Stimulated activated effector memory CD8-positive, alpha-beta T cell treated with anti-CD3 and anti-CD28 coated beads, Interleukin-12 subunit alpha, Interleukin-12 subunit beta, amount 100 ng/mL, for 72 hours (primary cell): ENCODE measurements at places on chromosomes 7 and 10.

- no peak for DNase-seq
These were observed 51.7 kb upstream of the NCF1 start for GRCh38 chr7:74722153-74722552.

- DNase-seq, result no peak
These were observed 93.3 kb upstream of the GDF10 start for GRCh38 chr10:47206449-47207280.

GRCh38 chr10:42827201-42827600, 44.6 kb downstream of the BMS1 start:
- DNase-seq, result no peak

GRCh38 chr10:10796061-10796773, 221.5 kb upstream of the CELF2 start:
- no peak for DNase-seq

DNA sequence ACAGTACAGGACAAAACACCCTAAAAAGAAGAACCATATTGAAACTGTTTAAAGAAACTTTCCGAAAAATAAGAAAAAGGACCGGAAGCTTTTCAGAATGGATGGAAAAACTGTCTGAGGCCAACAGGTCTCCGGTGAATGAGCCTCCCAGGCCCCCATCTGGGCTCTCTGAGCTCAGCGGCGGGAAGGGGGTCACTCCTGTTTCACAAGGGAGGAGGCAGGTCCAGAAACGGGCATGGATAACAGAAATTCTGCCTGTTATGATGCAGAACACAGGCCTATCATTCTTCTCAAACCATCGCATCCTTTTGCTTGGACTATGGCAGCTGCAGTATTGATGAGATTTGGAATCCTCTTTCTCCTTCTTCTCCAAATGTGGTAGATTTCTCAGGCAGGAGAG, 58.9 kb upstream of the SHH start:
- no peak for DNase-seq

DNA sequence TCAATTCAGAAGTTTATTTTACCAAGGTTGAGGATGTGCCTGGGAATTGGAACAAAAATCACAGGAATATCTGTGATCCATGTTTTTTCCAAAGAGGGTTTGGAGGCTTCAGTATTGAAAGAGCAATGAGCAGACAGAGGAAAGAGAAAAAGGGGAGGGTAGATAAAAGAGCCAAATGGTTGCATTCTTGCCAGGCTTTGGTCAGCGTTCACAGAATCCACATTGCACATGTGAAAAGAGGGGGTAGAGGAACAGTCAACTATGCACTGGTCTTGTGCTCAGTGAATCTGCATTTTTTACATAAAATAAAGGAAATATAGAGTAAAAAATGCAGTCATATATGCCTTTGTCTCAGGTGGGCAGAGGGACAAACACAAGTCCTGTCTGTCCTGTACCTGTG, 20.6 kb upstream of the ERCC6 start:
- DNase-seq, result no peak

DNA sequence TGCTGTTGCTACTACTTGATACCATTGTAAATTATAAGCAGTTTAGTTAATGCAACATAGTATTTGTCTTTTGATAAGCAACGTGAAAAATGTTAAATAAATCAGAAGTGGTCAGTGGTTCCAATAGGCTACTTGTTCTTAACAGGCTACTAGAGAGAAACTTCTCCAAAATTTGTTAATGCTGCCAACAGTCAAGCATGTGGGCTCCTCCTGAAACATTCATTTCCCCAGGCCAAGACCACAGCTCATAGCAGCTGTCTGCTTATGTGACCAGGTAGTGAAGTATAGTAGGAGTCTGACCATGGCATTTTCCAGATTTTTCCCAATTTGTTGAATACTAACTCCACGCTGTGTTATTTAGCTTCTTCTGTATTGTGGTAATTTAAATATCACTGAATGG, 81.0 kb downstream of the CYP51A1 start:
- no peak for DNase-seq

DNA sequence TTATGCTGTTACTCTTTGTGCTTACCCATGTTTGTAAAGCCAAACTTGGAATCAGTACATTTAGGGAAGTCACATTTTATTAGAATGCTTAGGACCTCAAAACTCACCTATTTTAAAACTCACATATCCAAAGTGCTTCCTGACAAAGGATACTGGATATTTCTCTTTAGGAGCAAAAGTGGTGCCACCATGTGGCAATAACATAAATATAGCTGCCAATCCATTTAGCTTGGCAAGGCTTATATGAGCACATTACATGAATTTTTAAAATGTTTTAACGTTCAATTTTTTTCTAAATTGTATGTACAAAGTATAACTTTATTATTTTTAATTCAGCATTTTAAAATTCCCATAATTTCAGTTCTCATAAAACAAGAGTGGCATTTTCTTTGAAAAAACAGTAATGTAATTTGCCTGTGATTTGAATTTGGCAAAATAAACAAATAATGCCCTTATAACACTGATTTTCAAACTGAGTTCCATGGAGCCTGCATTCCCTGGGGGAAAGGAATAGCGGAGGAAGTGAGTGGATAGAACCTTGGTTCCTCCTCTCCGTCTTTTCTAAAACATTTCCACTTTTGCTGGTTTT, 75.4 kb downstream of the HDAC9 start:
- no peak for DNase-seq

DNA sequence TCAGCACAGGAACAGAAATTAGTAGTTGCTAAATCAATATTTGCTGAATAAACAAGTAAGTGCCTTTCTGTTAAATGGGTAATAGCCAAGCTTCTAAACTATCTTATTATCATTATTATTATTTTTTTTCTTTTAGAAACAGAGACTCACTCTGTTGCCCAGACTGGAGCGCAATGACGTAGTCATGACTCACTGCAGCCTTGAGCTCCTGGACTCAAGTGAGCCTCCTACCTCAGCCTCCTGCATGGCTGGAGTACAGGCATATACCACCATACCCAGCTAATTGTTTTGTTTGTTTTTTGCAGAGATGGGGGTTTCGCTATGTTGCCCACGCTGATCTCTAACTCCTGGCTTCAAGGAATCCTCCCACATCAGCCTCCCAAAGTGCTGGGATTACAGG, 12.3 kb upstream of the ELN start:
- DNase-seq, result no peak

DNA sequence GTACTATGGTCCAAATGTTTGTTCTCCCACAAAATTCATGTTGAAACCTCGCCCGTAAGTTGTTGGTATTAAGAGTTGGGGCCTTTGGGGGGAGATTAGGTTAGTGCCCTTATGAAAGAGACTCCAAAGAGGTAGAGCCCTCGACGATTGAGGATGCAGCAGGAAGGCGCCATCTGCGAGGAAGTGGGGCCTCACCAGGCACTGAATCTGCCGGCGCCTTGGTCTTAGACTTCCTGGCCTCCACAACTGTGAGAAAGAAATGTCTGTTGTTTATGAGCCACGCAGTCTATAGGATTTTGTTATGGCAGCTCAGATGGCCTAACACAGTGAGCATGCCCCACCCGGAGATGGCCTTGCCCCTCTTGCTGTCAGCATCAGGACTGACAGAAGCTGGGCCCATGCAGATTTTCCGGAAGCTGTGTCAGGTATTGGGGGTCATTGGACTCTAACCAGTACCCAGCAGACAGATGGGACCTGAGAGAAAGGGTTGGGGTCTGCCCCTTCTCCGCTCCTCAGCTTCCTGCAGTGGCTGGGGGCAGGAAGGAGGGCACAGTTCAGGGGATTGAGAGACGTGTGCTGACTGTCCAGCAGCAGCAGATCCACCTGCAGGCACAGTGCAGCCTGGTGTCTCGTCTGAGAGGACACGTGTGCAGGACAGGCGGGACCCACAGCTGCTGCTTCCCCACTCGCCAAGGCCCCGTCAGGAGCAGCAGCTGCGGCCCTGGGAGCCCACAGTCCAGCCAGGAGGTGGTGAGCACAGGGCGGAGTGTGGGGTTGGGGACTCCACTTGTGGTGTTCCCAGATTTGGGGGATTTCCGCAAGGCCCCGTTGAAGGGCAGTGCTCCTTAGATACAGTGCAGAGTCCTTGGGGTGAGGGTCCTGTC, 47.8 kb downstream of the MGMT start:
- no peak for DNase-seq

DNA sequence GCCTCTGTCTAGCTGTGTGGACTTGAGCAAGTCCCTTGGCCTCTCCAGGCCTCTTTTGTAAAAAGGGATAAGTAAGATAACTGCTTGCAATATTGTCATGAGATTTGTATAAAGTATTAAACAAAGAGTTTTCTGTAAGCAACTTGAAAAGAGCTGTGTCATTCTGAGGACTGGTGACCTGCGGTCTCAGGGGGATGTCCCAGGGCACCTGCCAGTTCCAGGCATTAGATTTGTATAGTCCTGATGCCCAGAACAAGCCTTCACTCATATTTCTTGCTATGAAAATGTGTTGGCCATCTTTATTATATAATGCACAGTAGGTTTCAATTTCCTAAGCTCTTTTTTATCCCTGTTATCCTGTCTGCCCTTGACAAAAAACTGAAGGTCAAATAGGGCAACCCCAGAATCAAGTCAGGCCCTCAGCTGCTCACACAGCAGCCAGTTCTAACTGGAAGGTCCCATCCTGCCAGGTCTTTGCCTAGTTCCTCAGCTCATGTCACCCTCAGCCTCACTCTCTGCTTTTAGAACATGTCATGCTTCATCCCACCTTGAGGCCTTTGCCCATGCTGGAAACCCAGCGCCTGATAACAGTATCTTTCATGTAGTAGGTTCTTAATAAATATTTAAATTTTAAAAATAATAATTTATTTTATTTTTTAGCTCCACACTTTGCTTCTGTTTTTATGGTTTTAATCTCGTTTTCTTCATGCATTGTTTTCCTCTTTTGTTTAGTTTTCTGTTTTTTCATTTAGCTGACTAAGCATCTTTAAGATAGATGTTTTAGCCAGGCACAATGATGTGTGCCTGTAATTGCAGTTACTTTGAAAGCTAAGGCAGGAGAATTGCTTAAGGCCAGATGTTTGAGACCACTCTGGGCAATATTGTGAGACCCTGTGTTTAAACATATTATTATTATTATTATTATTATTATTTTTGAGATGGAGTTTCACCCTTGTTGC, 87.5 kb upstream of the ZNF92 start:
- DNase-seq, result no peak

DNA sequence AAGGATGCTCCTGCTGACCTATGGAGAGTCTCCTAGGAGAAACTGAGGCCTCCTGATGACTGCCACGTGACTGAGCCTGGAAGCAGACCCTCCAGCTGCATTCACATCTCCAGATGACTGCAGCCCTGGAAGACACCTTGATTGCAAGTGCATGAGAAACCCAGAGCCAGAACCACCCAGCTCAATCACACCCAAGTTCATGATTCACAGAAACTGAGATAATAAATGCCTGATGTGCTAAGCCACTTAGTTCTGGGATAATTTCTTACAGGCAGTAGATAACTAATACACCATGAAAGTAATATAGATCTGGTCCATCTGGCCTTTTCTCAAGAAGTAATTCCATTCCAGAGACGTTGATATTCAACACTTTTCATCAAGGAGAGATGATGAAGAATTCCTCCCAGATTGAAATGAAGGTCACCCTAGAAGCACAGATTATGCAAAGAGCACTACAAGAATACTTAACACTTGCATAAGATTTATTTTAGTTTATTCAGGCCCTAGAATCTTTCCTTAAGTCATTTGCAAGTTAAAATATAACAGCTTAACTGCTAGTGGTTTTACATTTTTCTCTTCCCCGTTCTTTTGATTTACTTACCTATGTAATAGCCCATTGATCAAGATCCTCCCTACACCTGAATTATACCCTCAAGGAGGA, 208.2 kb upstream of the INHBA start:
- DNase-seq, result no peak

DNA sequence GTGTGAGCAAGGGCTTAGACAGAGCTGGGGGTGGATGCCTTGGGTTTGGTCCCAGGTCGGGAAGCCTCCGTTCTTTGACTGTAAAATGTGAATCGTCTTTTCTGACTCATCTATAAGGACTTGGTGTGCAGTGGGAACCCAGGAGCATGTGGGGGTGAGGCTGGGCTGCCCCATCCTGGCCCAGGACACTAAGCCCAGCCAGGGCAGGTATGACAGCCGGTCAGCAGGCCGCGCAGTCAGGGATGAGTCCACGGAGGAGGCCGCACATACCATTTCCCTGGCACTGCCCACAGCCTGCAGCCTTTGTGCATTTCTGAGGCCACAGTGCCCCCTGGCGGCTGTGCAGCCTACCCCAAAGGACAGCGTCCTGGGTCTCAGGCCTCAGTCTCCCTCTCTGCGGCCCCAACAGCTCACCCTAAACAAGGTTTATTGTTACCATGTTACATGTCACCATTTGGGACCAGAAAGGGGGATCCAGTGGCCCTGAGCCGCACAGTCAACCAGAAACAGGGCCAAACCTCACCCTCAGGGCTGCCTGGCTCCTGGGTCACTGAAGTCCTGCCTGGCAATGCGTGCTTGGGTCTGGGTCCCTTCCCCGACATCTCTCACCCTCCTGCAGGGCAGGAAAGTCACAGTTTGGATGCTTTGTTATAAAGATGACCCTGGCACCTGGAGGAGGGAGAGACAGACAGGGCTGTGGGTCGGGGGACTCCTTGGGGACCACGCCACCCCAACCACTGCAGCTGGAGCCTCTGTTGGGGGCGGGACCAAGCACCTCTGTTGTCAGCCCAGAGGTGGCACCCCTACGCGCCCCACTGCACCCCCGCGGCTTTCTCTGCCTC, 14.4 kb upstream of the SH2B2 start:
- peak; percentile 77 for DNase-seq

DNA sequence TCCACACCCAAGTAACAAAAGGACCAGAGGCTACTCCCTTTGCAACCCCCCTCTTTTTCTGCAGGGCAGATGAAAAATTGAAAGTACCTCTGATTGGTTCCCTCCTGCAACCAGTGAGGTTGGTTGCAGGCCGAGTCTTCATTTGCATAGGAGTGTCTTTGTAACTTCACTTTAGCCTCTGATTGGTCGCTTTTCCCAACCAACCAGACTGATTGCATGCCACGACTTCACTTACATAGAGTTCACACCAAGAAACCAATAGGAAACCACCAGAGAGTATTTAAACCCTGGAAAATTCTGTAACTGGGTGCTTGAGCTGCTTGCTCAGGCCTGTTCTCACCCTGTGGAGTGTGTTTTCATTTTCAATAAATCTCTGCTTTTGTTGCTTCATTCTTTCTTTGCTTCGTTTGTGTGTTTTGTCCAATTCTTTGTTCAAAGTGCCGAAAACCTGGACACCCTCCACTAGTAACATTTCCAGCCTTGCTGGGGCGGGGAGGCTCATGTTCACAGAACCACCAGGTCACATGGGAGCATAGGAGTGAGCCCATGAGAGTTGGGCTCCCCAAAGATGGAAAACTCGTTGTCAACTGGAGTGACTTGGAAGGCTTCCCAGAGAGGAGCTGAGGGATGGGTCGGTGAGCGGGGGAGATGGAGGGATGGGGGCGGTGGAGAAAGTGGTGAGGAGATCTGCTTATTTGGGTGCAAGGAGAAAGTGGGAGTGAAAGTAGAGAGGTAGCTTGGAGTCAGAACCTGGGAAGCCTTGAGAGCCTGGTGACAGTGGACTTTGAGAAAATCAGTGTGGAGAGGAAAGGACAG, 223.6 kb downstream of the GFRA1 start:
- no peak for DNase-seq

DNA sequence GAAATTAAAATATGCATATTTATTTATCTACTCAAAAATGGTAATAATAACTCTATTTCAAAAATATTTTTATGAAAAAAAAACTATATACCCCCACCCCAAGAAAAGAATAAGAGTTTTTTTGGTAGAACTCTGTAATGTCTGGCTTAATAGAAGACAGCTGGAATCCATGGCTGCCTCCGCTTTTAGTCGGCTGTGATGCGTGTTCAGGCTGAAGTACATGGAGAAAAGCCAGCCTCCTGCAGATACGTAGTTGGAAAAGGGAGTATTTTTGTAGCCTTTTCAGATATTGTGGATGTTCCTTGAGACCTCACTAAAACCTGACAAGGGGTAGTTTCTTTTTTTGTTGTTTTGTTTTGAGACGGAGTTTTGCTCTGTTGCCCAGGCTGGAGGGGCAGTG, 10.0 kb downstream of the FOXK1 start:
- DNase-seq, result no peak
